ENCODE measurements at places on chromosomes 5 and 9.

DNA sequence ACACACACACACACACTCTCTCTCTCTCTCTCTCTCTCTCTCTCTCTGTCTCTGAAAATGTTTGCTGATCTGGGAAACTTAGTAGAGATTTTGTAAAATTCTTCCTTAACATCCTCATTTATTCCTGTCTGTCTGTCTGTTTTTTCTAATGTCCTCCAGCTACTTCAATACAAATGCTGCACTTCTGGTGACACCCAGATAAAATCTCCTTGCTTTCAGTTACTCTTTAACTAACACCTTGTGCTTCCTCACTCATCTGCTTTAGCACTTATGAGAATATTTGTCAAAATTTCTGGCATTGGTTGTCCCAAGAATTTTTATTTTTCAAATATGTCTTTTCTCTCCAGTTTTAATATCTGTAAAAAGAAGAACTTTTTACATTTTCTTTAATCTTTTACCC lies 35.0 kb upstream of the ARRDC3 start:
- DNase-seq: no peak

GRCh38 chr9:135746565-135746964 lies 44.6 kb downstream of the KCNT1 start:
- no peak for DNase-seq

GRCh38 chr5:154995679-154996078 lies 17.9 kb upstream of the KIF4B start:
- DNase-seq: no peak

DNA sequence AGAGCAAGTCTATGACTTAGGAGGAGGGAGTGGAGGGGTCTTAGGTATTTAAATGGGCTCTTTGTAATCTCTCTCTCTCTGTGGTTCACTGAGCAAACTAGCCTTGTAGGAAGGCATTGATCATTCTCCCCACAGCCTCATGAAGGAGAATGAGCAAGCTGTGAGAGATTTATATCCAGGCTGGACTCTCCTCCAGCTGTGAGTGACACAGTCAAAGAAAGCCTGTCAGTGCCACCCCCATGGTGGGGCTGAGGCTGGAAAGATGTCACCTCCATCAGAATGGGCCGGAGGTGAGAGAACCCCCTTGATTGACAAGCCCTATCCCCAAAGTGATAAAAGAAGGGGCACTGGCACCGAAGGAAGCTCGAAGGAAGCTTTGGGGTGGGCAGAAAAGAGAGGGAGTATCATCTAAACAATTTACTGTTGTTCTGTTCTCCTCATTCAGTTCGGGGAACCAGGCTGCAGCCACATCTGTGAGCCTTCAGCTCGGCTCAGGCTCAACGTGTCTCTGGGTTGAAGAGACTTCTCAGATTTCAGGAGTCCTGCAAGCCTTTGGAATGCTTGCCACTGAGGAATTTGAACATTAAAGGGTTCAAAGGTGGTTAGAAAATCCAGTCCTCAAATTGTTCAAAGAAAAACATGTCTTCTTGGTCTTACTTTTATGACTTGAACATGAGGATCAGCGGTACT lies 538.2 kb upstream of the ZNF462 start:
- DNase-seq: no peak

DNA sequence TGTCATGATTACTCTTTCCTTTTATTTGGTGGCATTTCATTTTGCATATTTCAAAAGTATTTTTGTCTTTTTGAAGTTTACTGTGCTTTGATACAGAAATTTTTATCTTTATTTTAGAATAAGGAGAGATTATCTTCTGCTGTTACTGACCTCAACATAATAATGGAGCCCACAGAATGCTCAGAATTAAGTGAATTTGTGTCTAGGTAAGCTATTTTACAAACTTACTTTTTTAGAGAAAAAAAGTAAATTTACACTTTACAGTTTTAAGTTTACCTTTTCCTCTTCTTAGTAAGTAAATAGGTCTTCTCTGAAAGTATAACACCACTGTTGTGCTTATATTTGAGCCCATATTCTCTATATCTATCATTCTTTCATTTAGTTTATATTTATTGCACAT lies 19.8 kb downstream of the CENPP start:
- DNase-seq: no peak

DNA sequence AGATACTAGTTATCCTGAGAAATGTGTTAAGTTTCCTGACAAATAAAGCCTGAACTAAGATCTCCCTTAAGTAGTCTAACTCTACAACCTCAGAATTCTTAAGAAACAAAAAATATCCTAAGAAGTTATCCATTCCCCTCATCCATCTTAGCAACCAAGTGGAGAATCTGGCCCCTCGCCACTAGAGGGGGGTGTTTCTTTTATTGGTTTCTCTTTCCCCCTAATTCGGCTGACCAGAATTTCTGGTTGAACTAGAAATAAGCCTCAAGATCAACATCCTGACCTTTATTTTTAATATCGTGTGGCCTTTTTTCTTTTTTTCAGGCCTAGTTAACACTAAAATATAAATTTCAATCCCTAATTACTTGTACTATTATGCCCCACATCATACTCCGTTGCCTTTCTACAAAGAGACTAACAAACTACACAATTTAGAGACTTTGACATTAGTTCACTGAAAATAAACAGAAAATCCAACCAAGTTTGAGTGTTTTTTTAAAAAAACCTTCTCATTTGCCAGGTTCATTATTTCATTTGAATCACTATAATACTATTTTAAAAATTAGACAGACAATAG lies 14.3 kb upstream of the NR4A3 start:
- no peak for DNase-seq

DNA sequence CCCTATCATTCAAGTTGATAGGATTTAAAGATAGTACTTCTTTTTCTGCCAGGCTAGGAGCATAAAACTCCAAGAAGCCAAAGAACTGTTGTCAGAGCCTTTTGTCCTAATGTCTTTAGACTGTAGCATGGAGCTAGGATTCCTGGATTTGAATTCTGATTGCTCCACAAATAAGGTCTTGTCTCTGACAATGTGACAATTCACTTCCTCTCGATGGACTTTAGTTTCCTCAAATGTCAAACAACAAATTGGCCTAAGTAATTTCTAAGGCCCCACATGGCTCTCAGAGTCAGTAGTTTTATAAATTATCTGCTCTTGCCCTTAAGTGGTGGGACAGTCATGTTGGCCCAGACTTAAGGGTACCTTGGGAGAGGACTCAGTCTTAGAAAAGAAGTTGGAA lies 36.7 kb downstream of the RFK start:
- no peak for DNase-seq

- no peak for DNase-seq
Observed at GRCh38 chr9:111630964-111631213, 245 bp upstream of the DNAJC25 start.

DNA sequence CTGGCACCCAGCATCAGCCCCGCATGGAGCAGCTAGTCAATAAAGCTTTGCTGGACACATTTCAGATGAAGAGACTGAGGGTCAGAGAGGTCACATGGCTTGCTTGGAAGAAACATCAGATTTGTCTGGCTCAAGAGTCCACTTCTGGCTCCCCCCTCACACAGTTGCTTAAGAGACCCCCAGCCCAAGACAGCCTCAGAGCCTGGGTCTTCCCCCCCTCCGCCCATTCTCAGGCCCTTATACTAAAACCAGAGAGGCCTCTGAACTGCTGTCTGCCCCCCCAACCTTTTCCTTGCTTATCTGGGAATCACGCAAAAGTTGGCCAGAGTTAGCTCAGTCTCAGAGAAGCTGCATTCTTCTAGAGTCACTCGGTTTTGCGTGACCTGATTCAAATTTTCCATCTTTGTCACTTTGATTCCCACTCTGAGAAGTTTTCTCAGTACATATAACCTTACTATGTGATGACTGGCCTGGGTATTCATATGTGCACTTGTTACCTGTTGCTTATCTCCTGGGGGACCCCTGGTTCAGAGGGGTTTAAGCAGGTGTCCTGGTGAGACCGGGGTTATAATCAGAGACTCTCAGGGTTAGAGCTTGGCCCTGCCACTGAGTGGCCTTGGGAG lies 145.4 kb upstream of the IER5L start:
- no peak for DNase-seq

DNA sequence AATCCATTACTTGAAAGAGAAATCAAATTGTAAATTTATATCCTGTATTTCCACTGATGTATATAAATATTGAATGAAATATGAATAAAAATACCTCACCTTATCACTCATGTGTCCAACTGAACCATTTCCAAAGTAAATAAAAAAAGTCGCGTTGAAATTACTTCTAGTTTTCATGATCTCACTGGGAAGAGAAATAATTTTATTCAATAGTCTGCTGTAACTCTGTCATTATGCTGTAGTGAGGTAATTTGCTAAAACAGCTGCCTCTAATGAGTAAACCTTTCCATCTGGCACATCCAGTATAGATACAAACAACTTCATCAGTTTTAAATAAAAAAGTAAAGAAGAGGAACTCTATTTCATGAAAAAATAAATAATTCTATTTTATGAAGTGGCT lies 611.5 kb downstream of the ZNF608 start:
- DNase-seq: no peak

DNA sequence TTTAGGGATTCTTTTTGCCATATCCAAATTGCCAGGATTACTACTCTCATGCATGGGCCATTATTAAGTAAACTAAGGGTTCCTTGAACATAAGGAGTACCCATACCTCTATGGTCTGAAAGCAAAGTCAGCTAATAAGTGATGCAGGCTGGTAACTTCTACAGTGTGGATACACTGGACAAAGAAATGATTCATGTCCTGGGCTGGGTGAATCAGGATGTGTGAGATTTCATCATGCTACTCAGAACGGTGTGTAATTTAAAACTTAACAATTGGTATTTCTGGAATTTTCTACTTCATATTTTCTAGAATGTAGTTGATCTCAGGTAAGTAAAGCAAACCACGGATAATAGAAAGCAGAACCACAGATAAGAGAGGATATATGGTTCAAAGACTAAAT lies 428.8 kb downstream of the CHSY3 start:
- DNase-seq: no peak

DNA sequence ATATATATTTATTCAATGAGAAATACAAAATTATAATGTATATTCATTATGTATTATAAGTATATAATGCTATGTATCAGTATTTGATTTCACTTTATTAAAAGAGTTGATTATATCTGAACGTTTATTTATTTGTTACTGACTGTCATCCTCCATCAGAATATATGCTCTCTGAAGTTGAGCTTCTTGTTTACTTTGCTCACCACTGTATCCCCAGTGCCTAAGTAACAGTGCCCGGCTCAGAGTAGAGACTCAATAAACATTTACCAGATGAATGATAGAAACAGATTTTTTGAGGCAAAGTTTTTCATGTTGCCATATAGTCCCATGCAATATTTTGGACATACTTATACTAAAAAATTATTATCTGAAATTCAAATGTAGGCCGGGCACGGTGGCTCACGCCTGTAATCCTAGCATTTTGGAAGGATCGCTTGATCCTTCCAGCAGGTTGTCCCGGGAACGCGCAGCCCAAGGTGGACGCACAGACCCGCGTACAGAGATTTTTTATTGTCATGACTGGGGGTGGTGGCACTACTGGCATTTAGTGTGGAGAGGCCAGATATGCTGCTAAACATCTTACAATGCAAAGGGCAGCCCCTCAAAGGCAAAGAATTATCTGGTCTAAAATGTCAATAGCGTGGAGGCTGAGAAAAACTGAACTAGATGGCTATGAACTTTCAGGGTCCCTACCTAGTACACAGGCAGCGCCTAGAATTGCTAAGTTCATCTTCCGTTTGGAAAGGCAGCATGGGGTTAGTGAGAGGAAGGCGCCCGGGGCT lies 761 bp upstream of the DNAJC25 start:
- DNase-seq: no peak

DNA sequence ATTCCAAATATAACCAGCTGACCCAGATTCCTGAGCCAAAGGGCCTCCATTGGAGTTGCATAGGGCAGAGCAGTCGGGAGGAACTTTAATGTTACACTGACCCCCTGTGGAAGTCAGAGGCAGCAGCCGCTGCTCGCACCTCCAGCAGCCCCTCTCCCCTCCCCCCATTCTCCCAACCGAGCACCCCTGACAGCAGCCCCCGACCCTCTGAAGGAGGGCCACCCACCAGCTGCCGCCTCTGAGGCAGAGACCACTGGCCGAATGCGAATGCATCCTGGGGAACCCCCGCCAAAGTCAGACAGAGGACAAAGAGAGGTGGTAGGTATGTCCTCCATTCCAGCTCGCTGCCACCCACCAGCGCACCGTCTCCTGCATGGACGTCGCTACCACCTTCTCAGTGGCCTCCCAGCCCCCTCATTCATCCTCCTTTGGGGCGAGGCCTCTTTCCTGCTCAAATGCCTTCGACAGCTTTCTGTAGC lies 231.0 kb downstream of the CDK5RAP2 start:
- no peak for DNase-seq

DNA sequence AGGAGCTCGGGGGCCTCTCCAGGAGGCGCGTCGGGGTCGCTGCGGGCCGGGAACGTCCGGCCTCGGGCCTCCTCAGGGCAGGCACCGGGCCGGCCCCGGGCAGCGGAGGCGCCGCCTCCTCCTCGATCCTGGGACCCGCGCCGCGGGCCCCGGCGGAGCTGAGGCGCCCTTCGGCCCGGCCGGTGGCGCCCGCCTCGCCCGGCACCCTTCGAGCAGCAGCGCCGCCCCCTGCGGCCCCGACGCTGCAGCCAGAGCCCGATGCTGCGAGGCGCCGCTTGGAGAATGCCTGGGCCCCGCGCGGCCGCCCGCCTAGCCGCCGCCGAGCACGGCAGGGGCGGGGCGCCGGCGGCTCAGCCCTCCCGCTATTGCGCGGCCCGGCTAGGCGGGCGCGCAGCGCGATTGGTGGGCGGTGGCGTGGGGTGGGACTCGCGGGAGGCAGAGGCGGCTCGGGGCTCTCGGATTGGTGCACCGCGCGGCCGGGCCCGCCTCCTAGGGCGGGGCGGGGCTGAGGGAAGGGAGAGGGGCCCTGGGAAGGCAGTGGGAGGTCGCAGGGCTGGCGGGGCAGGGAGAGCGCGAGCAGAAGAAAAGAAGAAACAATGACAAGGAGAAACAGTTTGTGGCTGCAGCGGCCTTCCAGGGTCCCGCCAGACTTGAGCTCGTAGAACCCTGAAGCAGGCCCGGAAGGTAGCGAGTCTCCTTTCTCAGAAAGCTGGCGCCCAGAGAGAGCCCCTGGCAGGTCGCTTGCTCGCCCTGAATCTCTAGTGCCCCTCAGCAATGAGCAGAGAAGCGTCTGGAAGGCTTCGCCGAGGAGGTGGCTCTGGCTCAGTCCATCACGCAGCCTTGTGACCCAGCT lies at the start of gene EEIG1:
EEIG1 (minus strand) TSS at position 284 of the 853 bp plus-strand sequence. CDS start 852 bp downstream, outside the sequence.
- peak; percentile 95 for DNase-seq

DNA sequence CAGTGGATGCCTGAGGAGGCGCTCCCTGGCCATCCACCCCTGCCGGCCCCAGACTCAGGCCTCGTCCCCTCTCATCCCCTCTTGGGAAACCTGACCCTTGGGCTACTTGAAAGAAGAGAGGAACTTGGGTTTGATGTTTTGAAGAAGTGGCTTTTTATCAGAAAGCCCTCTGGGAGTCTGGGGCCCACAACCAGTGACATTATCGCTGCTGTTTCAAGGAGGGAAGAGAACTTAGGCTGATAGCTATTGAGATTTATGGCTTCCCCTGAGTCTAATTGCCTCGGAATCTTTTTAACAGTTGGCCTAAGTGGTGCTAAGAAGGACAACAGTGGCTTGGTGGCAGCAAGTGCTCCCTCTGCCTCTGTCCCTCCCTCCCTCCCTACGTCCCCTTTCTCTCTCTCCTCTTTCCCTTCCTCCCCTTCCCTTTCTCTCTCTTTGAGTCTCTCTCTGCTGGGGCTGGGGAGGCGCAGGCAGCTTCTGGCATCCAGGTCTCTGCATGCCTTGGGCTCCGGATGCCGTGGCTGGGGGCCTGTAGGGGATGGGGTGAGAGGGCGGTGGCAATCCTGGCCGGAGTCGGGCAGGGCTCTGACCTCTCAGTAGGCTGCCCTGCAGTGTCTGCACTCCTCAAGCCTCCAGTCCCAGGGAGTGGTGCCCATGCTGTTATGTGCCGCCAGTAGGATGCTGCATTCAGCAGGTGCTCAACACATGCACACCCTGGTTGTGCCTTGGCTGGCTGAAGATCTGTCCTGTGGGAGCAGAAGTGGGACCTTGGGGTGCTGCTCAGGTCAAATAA lies 49.6 kb upstream of the RXRA start:
- no peak for DNase-seq
